ENCODE measurements at places on chromosomes 11 and 22.

GRCh38 chr22:48240935-48241230 lies 1478.4 kb downstream of the TBC1D22A start:
- no peak for DNase-seq

DNA sequence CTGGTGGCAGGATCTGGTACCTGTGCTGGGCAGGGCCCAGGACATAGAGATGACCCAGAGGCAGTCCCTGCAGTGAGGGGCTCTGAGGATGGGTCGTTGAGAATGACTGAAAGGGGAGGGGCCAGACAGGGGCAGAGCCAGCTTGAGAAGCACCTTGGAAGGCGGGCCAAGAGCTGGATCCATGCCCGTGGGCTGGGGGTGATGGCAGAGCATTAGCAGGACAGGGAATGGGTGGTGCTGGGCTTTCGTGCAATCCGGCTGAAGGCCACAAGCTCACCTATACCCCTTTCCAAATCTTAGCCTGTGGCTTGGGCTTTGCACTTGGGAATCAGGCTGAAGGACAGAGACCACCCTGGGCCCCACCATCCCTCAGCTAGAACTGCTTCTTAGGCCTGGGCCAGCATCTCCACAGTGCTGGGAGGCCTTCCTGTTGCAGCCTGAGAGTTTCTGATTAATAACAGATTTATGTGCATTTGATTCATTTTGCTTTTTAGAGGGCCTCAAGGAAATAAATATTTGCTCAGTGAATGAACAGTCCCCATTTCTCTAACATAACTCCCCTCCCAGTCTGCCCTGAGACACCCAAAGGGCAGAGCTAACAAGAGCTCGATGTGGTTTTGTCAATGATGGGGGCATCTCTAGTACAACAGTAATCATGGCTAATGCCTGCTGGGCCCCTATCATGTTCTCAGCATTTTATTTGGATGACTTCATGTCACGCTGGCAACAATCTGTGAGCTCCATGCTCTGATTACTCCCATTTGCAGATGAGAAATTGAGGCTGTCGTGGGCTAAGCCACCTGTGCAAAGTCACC lies 39.3 kb downstream of the RIBC2 start:
- no peak for DNase-seq

- no peak for DNase-seq
Measured at GRCh38 chr11:43992834-43993637, 50.6 kb downstream of the C11orf96 start.

GRCh38 chr22:31532060-31532459 lies 35.7 kb downstream of the SFI1 start:
- no peak for DNase-seq

- DNase-seq, result no peak
Measured at GRCh38 chr11:9633679-9634078, 30.2 kb upstream of the SWAP70 start.

- no peak for DNase-seq
Measured at GRCh38 chr11:12263141-12263693, 114.2 kb upstream of the PARVA start.

- no peak for DNase-seq
Measured at GRCh38 chr11:15199693-15200092, 85.0 kb downstream of the INSC start.

DNA sequence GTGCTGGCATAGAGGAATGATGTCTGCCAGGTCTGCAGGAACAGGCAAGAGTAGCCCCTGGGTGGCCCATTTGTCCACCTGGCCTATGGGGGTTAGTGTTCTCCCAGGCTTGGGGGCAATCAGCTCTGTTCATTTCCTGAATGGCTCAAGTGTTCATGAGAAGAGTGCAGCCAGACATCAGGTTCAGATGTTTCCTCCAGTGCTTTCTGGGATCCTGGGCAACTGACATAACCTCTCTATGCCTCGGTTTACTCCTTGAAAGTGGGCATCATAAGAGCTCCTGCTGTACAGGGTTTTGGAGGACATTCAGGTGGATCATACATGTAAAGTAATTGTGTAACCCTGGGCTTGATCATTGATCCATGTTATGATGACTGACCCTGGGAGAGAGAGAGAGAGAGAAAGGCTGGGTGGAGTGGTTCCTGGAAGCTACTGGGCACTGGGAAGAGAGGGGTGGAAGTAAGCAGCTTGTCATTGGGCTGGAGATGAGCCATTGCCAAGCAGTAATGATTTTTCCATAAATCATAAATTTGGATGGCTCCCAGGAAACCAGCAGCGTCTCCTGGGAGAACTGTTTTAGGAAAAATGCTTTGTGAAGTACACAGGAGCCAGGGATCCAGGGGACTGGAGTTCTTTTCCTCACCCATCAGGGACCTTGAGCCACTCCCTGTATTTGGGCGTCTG lies 30.2 kb upstream of the ACCSL start:
- DNase-seq, result no peak

DNA sequence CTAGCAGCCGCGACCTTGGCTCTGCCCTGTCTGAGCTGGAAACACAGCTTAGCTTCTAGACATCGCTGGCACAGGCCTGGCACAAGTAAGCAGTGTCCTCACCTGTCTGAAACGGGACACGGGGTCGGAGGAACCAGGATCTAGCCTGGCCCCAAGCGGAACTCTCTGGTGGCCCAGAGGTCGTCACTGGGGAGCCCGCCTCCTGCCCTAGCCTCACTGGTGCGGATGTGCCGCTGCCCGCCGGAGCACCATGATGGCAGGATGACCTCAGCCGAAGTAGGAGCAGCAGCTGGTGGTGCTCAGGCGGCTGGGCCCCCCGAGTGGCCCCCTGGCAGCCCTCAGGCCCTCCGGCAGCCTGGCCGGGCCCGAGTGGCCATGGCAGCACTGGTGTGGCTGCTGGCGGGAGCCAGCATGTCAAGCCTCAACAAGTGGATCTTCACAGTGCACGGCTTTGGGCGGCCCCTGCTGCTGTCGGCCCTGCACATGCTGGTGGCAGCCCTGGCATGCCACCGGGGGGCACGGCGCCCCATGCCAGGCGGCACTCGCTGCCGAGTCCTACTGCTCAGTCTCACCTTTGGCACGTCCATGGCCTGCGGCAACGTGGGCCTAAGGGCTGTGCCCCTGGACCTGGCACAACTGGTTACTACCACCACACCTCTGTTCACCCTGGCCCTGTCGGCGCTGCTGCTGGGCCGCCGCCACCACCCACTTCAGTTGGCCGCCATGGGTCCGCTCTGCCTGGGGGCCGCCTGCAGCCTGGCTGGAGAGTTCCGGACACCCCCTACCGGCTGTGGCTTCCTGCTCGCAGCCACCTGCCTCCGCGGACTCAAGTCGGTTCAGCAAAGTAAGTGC lies 871 bp downstream of the SLC35E4 start:
- DNase-seq, result peak; percentile 49

GRCh38 chr11:2799881-2800654 lies 85.5 kb downstream of the CDKN1C start:
- DNase-seq, result no peak

DNA sequence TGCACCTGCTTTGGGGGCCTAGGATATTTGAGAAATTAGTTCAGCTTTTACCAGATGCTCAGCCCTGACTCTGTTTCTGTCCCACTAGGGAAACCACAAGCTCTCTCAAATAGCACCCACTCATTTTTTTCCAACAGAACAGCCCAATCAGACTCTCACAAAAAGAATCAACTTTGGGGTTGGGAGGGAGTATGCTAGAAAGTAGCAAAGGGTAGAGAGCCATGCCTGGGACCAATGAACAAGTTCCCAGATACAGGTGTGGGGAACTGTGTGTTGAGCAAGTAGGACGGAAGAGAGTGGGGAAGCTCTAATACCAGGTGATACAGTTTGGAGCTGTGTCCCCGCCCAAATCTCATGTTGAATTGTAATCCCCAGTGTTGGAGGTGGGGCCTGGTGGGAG lies 41.1 kb downstream of the TRIM66 start:
- no peak for DNase-seq

GRCh38 chr11:132632641-132633124 lies 899.6 kb downstream of the OPCML start:
- peak; percentile 24 for DNase-seq

DNA sequence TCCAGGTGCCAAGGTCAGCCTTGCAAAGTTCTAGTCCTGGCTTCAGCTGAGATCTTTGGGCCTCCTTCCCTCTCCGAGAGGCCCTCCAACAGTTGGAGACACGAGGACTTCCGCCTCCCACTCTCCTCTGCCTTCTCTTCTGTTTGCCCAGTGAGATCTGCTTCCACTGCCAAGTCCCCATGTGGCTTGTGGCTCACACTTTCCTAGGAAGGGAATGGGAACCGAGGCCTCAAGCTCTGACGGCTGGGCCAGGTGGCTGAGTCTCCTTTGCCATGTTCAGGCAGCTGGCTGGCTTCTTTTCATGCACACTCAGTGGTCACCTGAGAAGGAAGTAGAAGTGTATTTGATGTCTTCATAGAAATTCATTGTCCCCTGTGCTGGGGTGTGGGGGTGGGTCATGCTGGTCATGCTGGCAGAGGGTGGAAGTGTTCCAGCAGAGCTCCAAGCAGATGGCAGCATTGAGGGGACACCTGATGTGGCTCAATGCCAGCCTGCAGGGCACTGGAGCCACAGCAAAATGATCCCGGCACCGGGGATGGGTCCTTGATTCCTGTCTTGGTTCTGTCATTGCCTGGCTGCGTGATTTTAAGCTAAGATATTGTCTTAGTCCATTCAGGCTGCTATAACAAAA lies 130.4 kb downstream of the ADAMTS15 start:
- no peak for DNase-seq

DNA sequence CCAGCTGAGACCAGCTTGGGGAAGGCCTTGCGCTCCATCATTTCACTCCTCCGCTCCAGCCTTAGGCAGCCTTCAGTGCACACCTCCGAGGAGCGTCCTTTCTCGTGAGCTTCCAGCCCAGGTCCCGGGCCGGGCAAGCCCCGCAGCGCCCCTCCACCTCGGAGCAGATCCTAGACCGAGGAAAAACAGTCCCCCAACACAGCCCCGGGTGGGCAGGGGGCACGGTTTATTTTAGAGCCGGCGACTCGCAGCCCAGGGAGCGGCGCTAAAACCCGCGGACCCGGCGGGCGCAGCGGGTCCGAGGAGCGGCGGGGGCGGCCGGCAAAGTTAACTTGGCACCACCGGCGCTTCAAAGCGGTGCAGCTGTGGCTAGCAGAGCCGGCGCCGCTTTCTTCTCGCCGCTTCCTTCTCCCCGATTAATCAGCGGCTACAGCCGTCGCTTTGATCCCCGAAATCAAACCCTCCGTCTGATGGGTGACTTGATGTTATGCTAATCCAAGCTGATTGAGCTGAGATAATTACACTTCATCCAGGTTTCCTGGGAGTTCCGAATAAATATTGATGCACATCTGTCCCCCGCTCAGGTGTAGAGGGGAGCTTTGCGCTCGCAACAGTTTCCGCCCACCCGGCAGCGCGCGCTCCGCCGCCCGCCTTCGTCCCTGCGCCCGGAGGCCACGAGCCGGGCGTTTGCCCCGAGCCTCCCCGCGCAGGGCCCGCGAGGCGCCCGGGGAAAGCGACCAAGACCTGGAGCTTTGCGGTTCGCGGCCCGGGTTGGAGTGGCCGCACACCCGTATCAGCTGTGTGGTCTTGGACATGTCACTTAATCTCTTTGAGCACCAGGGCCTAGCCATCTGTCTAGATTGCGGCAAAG lies 192.7 kb downstream of the BUD13 start:
- DNase-seq, result no peak

GRCh38 chr11:86620891-86621521 lies 51.4 kb downstream of the ME3 start:
- no peak for DNase-seq

- no peak for DNase-seq
Measured at GRCh38 chr11:73538381-73538872, 59.5 kb downstream of the FAM168A start.

- DNase-seq, result no peak
Measured at GRCh38 chr11:117887431-117888138, 11.1 kb upstream of the FXYD6 start.

DNA sequence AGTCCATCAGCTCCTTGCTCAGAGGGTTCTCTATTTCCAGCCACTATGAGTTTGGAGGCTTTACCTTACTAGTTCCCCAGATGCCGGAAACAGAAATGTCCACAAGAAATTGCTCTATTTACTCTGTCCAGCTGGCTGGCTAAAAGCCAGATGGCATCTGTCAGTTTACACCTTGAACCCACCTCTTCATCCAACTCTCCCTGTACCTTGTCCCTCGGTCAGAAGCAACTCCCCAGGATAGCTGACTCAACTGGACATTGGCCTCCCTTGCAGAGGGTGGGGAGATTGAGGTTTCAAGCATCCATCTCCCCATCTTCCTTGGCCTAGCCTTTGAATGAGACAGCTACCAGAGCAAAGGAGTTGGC lies 1.7 kb downstream of the C2CD2L start:
- DNase-seq, result no peak

DNA sequence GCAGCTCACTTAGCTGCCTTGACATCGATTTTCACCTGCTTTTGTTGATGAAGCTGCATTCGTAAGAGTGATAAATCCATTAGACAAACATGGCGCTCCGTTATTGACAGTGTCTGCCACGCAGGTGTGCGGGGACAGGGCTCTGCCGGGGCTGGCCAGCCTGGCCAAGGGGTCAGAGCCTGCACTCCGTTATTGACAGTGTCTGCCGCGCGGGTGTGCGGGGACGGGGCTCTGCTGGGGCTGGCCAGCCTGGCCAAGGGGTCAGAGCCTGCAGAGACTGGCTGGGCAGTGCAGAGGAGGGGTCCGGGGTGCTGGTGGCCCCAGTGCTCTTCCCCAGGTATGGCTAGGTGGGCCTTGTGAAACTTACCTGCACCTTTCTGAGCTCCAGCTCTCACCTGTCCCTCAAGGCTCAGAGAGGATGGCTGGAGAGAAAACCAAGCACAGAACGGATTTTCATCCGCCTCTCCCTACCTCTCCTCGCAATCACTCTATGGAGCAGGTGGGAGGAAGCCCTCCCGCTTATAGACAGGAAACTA lies 101.6 kb upstream of the B3GAT1 start:
- DNase-seq, result no peak

DNA sequence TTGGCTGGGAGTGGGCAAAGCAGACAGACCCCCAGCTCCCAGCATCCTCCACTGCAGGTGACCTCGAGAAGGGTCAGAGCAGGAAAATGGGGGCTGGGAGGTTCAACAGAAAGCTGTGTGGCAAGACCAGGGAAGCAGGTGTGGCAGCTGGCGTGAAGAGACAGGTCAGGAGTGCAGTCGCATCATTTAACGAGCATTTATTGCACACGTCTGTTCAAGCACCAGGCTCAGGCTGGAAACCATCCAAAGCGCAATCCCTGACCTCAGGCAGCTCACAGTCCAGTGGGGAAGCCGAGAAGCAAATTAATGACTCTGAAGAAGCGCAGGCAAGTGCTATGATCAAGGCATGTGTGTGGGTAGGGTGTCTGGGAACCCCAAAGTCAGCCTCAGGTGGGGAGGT lies 7.4 kb downstream of the SLC25A45 start:
- no peak for DNase-seq

DNA sequence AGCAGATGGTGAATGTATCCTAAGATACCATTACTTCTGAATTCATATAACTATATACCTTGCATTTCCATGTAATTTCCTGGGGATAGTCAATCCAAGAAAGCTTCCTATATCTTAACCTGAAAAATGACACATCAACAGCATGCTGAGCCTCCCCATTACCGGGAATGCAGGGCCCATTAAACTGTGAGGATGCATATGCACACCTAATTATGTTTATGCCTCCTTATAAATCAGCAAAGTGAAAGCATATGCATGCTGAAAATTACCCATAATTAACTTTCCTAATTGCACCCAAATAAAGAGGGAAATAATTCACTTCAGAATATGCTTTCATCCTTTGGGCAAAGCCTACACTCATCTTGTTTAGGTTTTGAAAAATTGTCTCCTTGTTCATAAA lies 663.0 kb downstream of the KCNA4 start:
- DNase-seq, result no peak
